Globus pallidus (tissue), 1 donor: ENCODE measurements at places on chromosomes 12 and 14.
A peak's percentile ranks its signal among the peaks of the same experiment; 100 is the strongest.

DNA sequence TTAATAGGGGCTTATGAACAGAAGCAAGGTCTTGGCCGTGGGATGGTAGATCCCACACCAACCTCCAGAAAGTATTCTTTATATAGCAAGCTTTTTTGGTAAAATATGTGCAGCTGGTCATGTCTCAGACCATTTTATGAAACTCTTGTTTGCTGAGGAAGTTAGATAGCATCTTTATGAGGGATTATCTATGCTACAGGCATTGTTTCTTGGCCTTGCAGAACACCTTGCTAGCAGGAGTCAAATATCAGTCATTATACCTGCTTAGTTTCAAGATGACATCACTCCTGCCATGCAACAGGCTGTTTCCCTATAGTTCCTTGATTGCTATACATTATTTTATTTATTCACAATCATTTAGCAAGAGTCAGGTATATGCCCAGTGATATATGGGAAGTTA, 84.8 kb upstream of the LRFN5 start:
- DNase-seq, result no peak

DNA sequence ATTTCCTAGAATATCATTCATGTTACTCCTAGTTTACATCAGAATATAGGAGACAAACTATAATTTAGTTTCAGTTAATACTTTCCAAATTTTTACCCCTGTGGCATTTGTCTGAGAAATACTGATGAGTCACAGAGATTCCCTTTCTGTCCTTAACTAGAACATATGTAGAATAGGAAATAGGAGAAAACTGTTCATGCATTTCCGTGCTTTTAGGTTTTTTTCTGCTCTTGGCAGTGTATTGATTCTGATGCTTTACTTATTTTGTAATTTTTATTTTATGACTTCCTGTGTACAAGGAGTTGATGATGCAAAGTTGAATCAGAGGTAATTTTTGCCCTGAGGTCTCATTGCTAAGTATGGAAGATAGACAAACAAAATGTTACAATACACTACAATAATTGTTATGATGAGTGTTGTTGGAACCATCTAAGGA, 23.0 kb downstream of the MNAT1 start:
- no peak for DNase-seq

- DNase-seq, result peak; percentile 36
Observed at GRCh38 chr12:55019784-55020183, at the start of gene NEUROD4. Gene NEUROD4, plus strand, starts transcription at chr12:55019974. Its CDS starts 6,466 bp downstream, at chr12:55026440.

DNA sequence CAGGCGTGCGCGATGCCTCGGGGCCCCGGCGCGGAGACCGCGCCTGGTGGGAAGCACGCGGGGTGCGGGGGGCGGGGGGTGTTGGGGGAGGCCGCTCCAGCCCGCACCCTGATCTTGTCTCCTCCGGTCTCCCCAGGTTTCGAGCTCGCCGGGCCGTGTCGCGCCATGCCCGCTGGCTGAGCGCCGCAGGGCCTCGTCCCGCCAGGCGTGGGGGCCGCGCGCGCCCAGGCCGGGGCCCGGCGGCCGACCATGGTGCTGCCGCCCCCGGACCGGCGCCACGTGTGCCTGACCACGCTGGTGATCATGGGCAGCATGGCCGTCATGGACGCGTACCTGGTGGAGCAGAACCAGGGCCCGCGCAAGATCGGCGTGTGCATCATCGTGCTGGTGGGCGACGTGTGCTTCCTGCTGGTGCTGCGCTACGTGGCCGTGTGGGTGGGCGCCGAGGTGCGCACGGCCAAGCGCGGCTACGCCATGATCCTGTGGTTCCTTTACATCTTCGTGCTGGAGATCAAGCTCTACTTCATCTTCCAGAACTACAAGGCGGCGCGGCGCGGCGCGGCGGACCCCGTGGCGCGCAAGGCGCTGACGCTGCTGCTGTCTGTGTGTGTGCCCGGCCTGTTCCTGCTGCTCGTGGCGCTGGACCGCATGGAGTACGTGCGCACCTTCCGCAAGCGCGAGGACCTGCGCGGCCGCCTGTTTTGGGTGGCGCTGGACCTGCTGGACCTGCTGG, 2.4 kb downstream of the TMEM121 start:
- no peak for DNase-seq

- no peak for DNase-seq
Observed at GRCh38 chr12:70581208-70581607, 56.0 kb downstream of the PTPRB start.

DNA sequence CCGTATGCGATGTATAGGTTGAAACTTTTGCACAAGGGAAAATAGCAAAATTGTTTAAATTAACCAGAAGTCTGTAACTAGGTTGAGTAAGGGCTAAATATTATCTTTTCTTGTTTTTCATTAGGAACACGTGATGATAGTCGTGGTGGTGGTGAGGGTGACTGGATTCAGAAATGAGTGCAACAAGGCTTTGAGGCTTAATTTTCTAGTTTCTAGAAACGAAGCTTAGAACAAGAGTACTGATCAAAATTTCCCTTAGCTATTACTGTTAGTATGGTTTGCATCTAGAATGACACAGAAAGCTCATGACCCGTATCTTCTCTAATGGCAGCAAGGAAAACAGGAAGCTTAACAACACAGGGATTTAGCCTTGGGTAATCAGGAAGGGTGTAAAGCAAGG, 7.0 kb downstream of the SLIRP start:
- DNase-seq, result no peak

- DNase-seq, result no peak
Observed at GRCh38 chr14:79781882-79782281, 429.4 kb downstream of the DIO2 start.

- no peak for DNase-seq
Observed at GRCh38 chr14:65703996-65704395, 291.5 kb downstream of the FUT8 start.

- no peak for DNase-seq
Observed at GRCh38 chr12:123607756-123608155, 5.9 kb downstream of the DDX55 start.

DNA sequence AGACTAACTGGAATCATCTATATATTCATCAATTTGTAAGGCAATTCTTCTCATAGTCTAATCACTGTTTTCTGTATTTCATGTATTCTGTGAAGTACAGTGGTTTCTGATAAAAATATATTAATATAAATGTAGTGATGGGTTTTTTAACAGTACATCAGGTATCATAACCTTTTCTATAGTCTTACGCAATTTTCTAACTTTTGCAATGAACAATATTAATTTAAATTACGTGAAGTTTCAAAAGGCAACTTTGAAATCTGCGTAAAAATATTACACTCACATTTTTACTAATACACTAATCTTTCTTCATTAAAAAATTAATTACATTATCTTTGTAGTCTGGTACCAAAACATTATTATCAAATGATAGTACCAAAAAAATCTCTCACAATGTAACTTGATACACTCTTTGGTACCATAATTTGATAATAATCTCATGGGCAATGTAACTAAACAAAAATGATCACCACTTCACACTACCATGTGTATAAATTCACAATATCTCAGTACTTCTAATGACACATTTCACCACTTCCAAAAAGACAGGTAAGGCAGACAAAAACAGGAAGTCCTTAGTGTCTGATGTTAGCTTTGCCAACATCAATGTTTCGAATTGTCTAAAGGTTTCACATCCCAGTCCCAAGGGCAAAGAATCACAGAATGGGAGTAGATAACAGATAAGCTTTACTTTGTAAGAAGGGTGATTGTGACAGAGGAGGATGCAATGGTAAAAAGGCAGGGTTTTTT, 8.7 kb downstream of the DNAI7 start:
- no peak for DNase-seq

DNA sequence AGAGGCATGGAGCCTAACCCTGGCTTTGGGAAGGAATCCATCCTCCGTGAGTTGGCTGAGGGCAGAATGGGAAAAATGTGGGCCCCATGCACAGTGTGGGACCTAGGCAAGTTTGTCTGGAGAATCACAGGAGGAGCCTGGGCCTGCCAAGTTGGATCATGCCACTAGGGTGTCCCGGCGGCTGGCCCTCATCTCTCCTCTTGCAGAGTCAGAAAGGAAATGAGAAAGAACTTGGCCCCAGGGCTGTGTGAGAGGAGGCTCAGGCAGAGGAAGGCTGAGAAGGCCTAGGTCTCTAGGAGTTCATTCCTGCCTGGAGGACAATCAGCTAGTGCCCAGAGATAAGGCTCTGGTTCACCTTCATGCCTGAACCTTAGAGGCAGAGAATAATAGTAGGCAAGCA, 2.5 kb upstream of the ESRRB start:
- DNase-seq, result no peak

GRCh38 chr12:2775431-2775830, 19.3 kb upstream of the FKBP4 start:
- DNase-seq, result no peak

DNA sequence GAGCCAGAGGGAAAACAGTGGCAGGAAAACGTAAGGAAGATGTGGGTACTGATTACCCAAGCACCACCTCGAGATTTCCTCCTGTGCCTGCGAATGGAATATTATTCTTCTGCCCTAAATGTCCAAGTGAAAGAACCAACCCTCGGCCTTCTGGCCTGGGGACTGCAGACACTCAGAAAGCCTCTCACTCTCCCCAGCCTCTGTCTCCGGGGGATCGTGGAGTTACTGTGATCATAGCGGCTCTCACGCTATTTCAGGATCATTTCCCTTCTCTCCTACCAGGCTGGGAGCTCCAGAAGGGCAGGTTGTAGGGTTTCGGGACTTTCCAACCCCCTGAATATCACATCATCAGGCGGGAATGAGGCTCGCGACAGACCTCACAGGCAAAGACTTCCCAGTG, 68.9 kb downstream of the KDM2B start:
- DNase-seq, result no peak

DNA sequence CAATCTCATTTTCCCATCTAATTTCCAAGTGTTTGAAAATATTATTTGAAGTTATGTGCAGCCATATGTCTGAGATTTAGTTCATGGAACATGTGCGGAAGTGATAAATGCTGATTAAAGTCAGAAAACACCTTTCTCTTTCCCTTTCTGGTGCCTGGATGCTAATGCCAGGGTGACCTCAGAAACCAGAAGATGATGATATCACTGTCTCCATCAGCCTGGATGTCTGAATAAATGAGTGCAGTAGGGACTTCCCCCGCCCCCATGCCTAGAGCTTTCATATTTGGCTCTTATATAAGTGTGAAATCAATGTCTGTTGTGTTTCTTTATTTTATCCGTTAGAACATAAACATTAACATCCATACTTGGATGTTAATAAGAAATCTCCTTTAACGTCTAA, 261.9 kb upstream of the LRIG3 start:
- DNase-seq, result no peak

- no peak for DNase-seq
Observed at GRCh38 chr12:51196547-51196946, 21.3 kb downstream of the POU6F1 start.

GRCh38 chr12:92136965-92137721, 8.5 kb downstream of the BTG1 start:
- DNase-seq, result no peak

DNA sequence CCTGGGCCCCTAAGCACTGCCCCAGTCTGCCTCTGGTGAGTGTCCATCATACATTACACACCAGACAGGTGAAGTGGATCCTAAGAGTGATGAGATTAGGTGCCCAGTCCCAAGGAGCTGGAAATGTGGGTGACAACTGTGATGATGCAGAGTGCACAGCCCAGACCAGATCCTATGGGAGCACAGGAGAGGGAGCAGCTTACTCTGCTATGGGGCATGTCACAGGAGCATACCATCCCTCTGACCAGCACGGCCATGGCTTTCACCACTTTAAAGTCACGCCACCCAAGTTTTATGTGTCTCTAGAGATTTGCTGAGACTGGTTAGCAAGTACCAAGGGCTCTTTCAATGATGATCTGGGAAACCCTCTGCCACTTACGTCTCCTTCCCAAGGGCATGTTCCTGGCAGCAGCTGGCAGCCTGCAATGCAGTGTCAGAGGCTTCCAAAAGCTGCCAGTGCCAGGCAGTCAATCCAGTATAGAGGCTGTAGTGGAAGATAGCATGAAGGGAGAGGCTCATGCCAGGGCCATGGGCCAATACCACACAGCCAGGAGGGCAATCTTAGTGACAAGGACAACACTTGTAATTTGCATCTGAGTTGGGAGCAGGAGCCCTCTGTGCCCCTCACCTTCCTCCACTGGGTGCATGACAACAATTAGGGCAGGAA, 40.2 kb downstream of the STAB2 start:
- no peak for DNase-seq

- no peak for DNase-seq
Observed at GRCh38 chr12:94567761-94568160, 82.6 kb downstream of the TMCC3 start.

- no peak for DNase-seq
Observed at GRCh38 chr12:7503686-7504415, at the start of gene CD163. Gene CD163, minus strand, starts transcription at chr12:7503777. Its CDS starts 87 bp downstream, at chr12:7503690.

DNA sequence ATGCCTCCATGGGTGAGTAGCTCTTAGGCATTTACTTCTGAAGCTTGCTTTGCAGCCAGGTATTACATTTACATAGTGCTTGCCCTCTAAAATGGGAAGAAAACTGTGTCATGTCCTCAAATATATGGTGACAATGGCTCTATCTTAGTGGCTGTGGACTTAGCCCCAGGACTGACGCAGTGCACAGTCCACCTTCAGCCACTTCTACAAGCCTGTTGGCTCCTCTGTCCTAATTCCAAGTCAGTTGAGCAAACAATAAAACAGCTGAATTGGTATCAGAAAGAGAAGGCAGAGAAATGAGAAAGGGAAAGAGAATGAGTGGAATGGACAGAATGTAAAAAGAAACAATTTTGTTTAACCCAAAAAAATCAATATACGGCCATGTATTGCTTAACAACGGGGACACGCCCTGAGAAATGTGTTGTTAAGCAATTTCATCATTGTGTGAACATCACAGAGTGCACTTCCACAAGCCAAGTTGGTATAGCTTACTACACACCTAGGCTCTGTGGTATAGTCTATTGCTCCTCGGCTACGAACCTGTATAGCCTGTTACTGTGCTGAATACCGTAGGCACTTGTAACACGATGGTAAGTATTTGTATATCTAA, 93.5 kb downstream of the GRIN2B start:
- DNase-seq, result no peak

- DNase-seq, result no peak
Observed at GRCh38 chr12:108046650-108047049, 82.4 kb upstream of the WSCD2 start.

DNA sequence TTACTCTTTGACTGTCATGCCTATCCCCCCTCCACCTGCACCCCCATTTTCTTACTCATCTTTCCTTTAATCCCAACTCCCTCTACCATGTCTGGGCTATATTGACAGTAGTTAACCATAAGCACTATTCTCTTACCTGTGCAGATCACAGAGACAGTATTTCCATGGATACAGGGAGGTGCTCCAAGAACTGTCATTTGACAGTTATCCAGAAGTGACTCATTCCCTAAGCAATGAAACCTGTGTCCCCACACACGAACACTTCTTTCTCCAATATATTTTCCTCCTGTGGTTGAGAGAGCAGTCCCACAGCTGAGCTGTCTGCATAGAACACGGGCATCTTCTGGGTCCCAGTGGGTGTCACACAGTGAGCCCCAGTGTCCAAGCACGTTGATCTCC, 68.8 kb downstream of the CD163L1 start:
- DNase-seq, result no peak

GRCh38 chr14:34038358-34039057, 87.6 kb upstream of the EGLN3 start:
- DNase-seq, result no peak

GRCh38 chr14:51147183-51147582, 52.3 kb upstream of the TRIM9 start:
- no peak for DNase-seq
